ENCODE measurements at places on chromosomes 2 and 18. TPM values are rescaled to one million over a fixed set of nuclear protein-coding genes. Genes with fewer than 3 reads are reported as not detected.

DNA sequence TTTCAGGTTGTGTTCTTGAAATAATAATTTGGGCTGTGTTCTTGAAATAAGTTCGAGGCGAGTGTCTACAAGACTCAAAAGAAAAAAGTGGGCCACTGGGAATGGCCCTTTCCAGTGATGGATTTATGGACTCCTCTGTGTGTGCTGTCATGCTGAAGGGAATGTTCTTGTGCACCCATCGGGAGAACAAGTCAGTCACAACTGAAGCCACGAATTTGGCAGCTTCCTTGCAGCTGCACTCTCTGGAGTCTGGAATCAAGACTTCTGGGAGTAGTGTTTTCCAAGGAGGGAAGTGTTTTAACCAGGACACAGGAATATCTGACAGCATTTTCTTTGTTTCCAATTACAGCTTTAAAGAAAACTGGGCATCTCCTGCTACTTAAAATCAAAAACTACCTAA is 620 bp downstream of the SLC14A1 start:
- H3K27ac ChIP-seq = no peak overlapping the region
- no peaks in the 10 kb centered on the region for H3K27me3 ChIP-seq
- no peak overlapping the region for H3K4me3 ChIP-seq
- DNase-seq = no peak
- H3K36me3 ChIP-seq = no peaks in the 10 kb centered on the region

The CCDC141 gene
- total RNA-seq = 0.85 TPM

The FTCDNL1 gene
- 13.0 TPM for total RNA-seq

- no peak for DNase-seq
- no peaks in the 10 kb centered on the region for H3K36me3 ChIP-seq
- no peaks in the 10 kb centered on the region for H3K4me1 ChIP-seq
- no peak overlapping the region for H3K4me3 ChIP-seq
- H3K27me3 ChIP-seq = no peaks in the 10 kb centered on the region
- no peak overlapping the region for H3K27ac ChIP-seq
Measured at GRCh38 chr2:127275356-127275755, 18.6 kb downstream of the ERCC3 start.
